Pancreas (tissue), 10 donors: ENCODE measurements at places on chromosomes 3 and 15.

- no peak for DNase-seq
Observed at GRCh38 chr3:186790261-186790981, 7.0 kb downstream of the EIF4A2 start.

DNA sequence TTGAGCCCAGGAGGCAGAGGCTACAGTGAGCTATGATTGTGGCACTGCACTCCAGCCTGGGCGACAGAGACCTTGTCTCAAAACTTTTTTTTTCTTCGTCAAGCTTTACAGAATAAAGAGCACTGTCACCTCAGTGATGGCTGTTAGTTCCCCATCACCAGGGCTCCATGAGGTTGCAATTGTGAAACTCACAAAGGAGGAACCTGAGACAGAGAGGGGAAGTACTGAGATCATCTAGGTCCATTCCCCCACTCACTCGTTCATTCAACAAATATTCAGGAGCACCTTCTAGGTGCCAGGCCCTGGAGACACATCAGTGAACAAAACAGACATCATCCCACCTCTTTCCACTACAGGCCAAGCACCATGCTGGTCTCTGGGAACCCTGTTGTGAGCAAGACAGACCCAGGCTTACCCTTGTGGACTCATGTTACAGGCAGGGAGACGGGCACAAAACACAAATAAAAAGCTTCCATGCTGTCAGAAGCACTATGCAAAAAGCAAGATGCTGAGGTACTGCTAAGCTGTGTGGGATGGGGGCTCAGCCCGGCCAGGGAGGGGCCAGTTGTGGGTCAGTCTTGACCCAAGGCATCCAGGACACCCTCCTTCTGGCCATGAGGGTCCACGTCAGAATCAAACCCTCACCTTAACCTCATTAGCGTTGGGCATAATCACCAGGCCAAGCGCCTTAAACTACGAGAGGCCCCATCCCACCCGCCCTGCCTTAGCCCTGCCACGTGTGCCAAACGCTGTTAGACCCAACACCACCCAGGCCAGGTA, 2.1 kb upstream of the RHO start:
- DNase-seq: no peak

- DNase-seq: no peak
Observed at GRCh38 chr15:32993285-32993684, 201.2 kb downstream of the FMN1 start.

DNA sequence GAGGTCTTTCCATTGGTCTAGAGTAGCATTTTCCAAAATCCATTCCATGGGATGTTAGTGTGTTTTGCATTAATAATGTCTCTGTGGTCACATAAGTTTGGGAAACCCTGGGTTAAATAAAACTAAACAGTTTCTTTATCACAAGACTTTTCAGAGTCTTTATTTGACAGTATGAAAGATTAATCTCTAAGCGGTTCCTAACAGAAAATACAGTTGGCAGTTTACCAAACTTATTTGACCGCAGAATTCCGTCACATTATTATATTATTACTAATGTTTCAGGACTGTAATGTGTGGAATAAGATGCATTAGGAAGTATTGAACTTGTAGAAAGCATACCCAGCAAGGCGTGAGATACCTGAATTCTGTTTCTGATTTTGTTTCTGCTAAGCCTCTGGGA, 71.5 kb upstream of the ADAMTSL3 start:
- DNase-seq: no peak
